ENCODE measurements at places on chromosomes 1 and 21. TPM values are rescaled to one million over a fixed set of nuclear protein-coding genes. Genes with fewer than 3 reads are reported as not detected.

- H3K4me1 ChIP-seq: no peaks in the 10 kb centered on the region
- H3K36me3 ChIP-seq: no peaks in the 10 kb centered on the region
- no peak for DNase-seq
- H3K27ac ChIP-seq: no peak overlapping the region
Measured at GRCh38 chr1:94654459-94654858, 112.9 kb upstream of the F3 start.

DNA sequence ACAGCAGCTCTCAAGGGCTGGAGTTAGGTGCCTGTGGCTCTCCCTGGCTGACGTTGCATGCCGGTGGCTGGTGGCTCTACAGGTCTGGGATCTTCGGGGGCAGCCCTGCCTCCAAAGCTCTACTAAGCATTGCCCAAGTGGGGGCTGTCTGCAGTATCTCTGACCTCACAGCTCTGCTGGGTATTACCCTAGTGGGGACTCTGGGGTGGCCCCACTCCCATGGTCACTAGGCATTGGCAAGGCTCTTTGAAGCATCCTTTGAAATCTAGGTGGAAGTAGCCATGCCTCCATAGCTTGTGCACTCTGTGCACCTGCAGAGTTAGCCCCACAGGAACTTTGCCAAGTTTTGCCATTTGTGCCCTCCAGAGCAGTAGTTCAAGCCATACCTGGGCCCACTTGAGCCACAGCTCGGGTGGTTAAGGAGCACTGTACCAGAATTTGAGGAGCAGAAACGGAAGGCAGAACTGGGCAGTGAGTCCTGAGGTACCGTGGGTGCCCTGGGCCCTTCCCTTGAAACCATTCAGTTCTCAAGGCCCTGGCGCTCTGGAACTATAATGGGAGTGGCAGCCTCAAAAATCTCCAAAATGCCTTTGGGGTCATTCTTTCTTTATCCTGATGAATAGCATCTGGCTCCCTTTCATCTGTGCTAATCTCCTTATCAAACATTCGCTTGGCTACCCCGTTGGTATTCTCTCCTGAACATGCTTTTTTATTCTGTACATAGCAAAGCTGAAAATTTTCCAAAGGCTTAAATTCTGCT is 15.4 kb downstream of the GJA4 start:
- no peaks in the 10 kb centered on the region for H3K27me3 ChIP-seq
- no peak overlapping the region for H3K27ac ChIP-seq
- no peaks in the 10 kb centered on the region for H3K4me1 ChIP-seq
- no peak for DNase-seq

C8B gene
- total RNA-seq: not detected

DNA sequence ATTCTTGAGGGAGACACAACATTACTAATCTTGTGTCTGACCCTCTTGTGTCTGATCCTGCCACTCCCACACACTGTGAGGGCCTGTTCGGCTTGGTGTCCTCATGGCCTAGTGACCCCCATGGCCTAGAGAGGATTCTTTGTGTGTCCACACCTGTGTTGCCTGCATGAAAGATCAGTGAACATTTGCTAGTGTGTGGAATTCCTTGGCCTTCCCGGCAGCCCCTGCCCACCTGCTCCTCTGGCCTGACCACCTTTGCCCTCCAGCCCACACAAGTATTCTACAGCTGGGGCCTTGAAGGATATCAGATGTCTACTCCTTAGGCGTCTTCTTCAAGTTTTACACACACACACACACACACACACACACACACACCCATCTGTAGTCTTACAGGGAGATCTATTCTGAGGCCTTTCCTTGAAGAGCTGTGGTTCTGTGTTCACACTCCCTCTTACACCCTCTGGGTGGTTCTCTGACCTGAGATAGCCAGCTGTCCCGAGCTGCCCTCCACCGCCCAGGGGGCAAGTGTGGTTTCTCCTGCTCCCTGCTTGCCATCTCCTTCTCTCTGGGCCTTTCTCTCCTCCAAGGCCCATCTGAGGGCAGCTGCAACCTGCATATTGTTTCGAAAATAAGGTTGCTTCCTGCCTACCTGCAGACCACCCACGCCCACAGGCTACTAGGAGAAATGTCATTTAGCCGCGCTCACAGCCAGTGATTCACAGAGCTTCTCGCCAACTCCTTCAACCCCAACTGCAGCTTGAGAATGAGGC is 45.4 kb downstream of the CD247 start:
- no peaks in the 10 kb centered on the region for H3K4me1 ChIP-seq
- no peak for DNase-seq
- no peaks in the 10 kb centered on the region for H3K27me3 ChIP-seq

GRCh38 chr1:223363856-223364684 is at the start of gene SUSD4:
SUSD4 (minus strand) TSS chr1:223364176; CDS start chr1:223363425, 751 bp downstream.
- H3K4me1 ChIP-seq: peaks cover 12% of the 10 kb centered on the region
- H3K36me3 ChIP-seq: no peaks in the 10 kb centered on the region
- H3K27me3 ChIP-seq: peaks cover 61% of the 10 kb centered on the region

DNA sequence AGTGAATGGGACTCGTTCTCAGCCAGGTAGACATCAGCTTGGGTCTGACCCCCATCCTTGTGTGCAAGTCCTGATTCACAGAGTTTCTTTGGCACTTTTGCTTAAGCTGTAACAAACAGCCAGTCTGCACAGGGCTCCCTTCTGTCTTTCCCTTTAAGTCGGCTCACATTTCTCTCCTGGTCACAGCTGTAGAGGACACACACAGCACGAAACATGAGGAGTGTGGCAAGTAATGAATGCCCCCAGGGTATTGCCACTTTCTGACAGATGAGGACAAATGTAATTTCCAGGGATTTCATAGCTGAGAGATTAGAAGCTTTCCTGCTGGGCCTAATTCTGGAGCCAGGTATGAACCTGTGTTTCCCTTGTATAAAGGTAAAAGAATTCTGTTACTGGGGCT is 423.5 kb downstream of the KIF26B start:
- no peak overlapping the region for H3K4me3 ChIP-seq
- no peaks in the 10 kb centered on the region for H3K4me1 ChIP-seq
- no peak overlapping the region for H3K27ac ChIP-seq
